ENCODE measurements at places on chromosomes 2 and 18.
A peak's percentile ranks its signal among the peaks of the same experiment; 100 is the strongest.

- peak; percentile 33 for DNase-seq
Observed at GRCh38 chr2:9262671-9263171, 56.1 kb downstream of the ASAP2 start.

- no peak for DNase-seq
Observed at GRCh38 chr2:53751728-53752127, 15.9 kb upstream of the CHAC2 start.

DNA sequence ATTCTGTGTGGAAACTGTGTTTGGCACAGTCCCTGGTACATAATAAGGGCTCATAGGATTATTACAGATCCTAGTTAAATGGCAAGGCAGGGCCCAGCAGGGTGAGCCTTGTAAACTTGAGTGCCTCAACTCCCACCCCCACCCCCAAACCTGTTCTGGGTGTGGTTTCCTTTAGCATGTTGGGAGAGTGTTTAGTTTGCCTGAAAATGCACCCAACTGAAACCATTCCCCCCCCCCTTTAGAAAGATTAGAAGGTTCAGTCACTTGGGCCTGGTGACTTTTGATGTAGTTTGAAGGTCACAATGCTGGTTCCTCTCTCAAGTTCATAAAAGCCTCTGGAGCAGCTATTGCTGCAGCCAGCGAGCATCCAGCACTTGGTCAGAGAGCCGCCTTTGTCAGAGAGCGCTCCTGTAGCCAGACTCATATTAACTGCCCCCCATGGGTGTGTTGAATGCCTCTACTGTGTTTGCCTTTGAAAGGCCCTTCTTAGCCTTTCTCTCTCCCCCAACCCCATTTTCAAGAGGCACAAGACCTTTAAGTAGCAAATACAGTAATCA is 113.7 kb downstream of the SPTBN1 start:
- no peak for DNase-seq

GRCh38 chr18:10351858-10352257 is 102.6 kb upstream of the APCDD1 start:
- no peak for DNase-seq

DNA sequence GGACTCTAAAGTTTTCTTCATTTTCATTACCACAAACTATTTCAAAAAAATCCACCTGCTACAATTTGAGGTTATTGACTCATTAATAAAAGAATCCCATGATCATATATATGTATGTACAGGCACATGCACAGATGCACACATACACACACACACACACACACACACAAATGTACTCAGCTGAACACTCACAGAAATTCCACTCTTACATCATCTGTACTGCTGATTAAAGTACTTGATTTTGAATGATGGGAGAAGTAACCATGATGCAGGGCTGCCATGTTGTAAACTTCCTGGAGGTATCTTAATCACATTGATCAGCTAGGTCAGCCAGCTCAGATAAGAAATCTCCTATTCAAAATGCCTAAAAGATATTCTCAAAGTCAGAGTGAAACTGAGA is 1313.2 kb upstream of the NRXN1 start:
- DNase-seq: no peak

GRCh38 chr2:221501210-221501882 is 70.8 kb downstream of the EPHA4 start:
- no peak for DNase-seq

DNA sequence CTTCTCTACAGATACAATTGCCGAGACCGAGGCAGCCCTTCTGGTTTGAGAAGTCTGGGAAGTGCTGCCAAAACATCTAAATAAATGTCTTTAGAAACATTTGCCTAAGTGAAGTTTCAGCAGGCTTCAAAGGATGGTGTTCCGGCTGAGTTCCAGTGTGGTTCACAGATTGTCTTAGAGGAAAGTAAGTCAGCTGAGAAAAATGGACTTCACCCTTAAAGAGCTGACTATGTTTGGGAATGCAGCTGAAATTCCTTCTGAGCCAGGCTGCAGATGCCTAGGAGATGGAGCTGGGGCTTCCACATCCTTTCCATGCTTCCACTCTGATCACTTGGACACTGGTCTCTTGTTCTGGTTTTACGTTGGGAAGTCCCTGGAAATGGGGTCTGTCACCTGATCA is 83.6 kb downstream of the FHOD3 start:
- DNase-seq: no peak

GRCh38 chr18:44835703-44836102 is 155.0 kb downstream of the SETBP1 start:
- peak; percentile 57 for DNase-seq

GRCh38 chr18:55781481-55781957 is 193.5 kb upstream of the TCF4 start:
- DNase-seq: peak; percentile 72

DNA sequence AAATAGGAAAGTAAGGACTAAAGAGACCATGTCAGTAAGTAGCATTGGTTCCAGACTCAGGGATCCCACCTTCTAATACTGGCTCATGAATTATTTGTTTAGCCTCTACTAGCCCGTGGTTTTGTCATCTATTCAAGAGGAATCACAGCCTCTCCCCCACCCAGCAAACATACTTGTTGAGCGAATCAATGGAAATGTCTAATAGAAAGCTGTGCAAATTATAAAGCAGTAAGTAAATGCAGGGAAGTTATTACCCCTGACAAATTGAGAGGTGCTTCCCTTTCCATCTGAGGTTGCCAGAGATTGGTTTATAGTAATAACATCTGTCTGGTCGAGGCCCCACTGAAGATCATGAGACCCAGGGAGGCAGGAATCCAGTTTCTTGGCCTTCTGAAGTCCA is 219.3 kb upstream of the OSR1 start:
- no peak for DNase-seq

DNA sequence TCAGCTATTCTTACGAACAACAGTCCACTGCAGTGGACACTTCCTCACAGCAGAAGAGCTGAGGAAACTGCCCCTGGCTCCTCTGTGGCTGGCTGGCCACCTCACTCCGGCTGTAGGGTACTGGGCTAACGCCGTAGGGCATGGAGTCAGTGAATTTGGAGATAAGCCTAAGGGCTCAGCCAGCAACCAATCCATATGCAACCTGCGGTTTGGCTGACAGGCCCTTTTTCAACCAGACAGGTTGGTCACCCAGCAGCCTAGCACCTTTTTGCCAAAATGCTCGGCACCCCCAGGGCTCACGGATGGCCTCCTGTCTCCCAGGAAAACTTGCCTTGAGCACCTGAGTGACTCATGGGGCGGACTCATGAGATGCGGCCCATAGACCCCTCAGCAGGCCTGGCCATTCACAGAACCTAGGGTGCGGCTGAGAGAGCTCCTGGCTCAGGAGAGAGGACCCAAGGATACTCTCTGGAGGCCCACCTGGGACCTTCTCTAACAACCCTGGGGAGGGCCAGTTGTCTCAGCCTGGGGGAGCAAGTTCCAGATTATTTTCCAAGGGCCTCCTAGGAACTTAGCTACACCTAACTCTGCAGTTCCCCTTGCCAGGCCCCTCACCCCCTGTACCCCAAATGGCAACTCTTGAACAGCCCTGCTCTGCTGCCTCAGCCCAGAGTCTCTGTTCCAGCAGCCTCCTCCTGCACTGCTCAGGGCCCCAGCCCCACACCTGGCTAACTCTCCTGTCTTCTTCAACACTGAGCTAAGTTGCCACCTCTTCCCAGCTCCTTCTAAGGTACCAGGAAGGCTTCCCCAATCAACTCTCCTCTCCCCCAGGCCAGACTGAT is 252.1 kb downstream of the CYP26B1 start:
- DNase-seq: no peak

- peak; percentile 63 for DNase-seq
Observed at GRCh38 chr2:173854840-173855239, 110.3 kb downstream of the SP3 start.

GRCh38 chr2:217328622-217328978 is 468.7 kb upstream of the TNP1 start:
- no peak for DNase-seq

GRCh38 chr18:79947054-79947755 is 4.2 kb downstream of the SLC66A2 start:
- no peak for DNase-seq

GRCh38 chr2:219099329-219099728 is 38.6 kb upstream of the IHH start:
- no peak for DNase-seq

DNA sequence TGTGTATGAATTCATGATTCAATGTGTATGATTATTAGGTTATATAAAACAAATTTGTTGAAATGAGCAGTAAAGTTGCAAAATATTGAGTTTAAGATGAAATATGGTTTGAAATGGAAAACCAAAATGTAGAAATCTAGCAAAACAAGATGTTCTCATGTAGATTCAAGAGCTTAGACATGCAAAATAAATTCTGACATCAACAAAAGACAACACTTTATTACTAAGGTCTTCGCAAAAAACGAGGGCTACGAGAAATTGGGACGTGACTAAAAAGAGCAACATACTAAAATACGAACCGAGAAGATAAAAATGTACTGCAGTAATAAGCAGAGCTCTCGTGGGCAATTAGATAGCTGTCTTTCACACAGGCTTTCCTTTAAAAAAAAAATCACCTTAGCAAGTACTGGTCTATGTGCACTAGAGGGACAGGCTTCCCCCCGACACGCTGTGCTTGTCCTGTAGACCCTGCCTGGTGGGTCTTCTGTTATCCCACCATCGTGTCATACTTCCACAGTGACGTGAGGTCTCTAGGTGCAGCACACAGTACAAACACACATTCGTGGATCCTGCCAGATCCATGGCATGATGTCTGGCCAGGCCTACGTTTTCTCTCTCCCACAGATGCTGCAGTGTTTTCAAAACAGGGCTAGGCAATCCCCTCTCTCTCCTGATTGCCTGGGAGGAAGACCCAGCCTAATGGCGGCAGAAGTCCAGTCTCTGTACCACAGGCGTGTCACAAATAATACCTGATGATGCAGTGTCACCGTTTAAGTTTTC is 240.8 kb downstream of the TCF4 start:
- no peak for DNase-seq

GRCh38 chr2:226076529-226076928 is 677.0 kb downstream of the NYAP2 start:
- no peak for DNase-seq

GRCh38 chr2:232434091-232434490 is 21.9 kb upstream of the ALPI start:
- no peak for DNase-seq

GRCh38 chr2:97664636-97664970 is 759 bp upstream of the ACTR1B start:
- no peak for DNase-seq

GRCh38 chr2:65527451-65528240 is 95.2 kb upstream of the SPRED2 start:
- DNase-seq: no peak

- no peak for DNase-seq
Observed at GRCh38 chr2:159773886-159774285, 24.1 kb downstream of the CD302 start.

DNA sequence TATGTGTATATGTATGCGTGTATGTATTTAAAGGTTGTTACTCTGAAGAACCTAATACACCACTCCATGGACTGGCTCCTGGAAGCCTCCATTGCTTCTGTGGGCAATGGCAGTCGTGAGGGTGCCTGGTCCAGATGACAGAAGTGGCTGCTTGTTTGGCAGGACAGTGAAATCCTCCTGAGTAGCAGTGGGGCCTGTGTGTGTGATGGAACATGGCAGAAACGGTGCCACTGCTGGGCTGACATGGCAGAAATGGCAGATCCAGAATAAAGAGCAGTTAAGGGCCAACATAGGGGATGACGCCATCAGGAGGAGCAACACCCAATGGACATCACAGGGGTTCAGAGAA is 6.1 kb upstream of the CPLX4 start:
- DNase-seq: no peak

DNA sequence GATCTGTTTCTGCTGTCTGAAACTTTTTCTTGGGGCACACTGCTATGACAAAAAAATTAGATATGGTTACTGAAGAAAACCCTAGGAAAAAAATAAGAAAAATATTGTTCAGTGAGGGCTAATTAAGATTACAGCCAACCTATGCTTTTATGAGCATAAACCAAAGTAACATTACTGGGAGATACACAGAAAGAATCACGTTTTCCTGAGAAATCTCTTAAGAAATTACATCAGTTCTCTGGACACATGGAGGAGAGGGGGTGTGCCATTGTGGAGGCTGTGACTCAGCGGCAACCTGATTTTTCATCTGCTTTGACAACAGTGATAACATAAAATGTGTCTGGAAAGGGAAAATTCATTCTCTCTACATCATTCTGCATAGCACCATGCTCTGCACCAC is 13.4 kb upstream of the NMI start:
- no peak for DNase-seq

DNA sequence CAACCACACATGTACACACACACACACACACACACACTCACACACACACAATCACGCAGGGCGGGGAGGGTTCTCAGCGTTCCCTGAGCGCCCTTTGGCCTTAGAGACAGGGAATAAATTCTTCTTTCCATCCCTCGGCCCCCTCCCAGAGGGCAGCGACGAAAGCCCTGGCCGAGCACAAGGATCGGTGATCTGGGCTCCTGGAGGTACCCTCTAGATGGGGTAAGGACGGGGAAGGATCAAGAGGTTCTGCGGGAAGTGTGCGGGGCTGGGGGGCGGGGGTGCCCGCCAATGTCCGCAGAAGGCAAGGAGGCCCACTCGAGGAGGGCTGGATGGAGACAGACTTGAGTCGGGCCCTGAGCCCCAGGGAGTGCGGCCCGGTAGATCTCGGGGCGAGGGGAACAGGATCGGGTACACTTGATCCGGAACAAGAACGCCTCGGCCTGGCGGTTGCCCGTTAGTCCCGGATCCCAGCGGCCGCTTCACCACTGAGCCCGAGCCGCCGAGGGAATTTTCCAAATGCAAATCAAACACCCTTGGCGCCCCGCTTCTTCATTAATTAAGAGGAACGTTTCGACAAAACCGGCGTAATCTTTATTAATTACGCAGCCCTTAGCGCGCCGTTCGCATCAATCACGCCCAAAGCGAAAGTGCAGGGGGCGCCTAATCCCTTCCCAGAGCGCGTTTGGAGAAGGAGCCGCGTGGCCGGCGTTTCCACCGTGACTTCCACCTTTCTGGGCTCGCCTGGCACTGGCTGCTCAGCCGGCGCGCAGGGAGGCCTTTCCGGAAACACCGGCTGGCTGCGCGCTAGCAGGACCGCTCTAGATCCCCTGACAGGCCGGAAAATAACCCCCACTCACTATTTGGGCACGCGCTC is 7.0 kb upstream of the PAX3 start:
- DNase-seq: peak; percentile 35

DNA sequence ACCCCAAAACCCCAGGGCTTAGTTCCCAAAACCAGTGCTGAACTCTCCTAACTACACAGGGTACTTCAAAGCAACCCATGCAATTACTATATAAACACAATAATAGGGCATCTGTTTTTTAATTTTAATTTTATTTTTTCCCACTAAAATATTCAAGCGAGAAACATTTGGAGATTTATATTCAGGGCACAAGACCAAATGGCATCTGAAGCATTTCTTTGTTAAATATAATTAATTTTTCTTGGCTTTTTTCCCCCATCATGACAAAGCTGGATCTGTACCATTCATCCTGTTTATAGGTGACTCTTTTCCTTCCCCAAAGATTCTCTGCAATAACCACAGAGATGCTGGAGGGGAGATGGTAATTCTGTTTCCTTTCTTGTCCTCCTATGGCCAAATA is 18.1 kb upstream of the HDAC4 start:
- no peak for DNase-seq

GRCh38 chr2:63057249-63058143 is 6.9 kb downstream of the OTX1 start:
- peak; percentile 31 for DNase-seq
